Subcutaneous adipose tissue (tissue), 4 donors: ENCODE measurements at places on chromosomes 11 and 22. TPM values are rescaled to one million over a fixed set of nuclear protein-coding genes. Genes with fewer than 3 reads are reported as not detected.

The PGA5 gene
- 3.4 TPM for total RNA-seq

The BLID gene
- total RNA-seq, result 0.66 TPM

The RPS6KA4 gene
- 13.6 TPM for total RNA-seq

The OMP gene
- total RNA-seq, result not detected

The HEPACAM gene
- total RNA-seq, result 13.5 TPM

The HMOX1 gene
- total RNA-seq, result 27.3 TPM

The SLC16A8 gene
- total RNA-seq, result not detected

The OR10D3 gene
- not detected for total RNA-seq

The SLC1A2 gene
- total RNA-seq, result 0.65 TPM

The GAL3ST1 gene
- total RNA-seq, result not detected

The SERHL2 gene
- total RNA-seq, result 1.3 TPM

The GAL gene
- not detected for total RNA-seq

The CENPM gene
- total RNA-seq, result 2.4 TPM

The MMP11 gene
- total RNA-seq, result 2.2 TPM

The SLC22A6 gene
- not detected for total RNA-seq

The NRXN2 gene
- 0.16 TPM for total RNA-seq

The SMIM35 gene
- not detected for total RNA-seq

The HBB gene
- 125 TPM for total RNA-seq

The FIBP gene
- 56.6 TPM for total RNA-seq

The GRIK4 gene
- total RNA-seq, result 0.85 TPM

The GRM5 gene
- 0.44 TPM for total RNA-seq

The VSIG2 gene
- not detected for total RNA-seq

The PATE2 gene
- total RNA-seq, result not detected

The GLYATL1B gene
- total RNA-seq, result not detected

The SAA4 gene
- not detected for total RNA-seq

The AIFM3 gene
- total RNA-seq, result 1.5 TPM

The SYT8 gene
- not detected for total RNA-seq

The CHRDL2 gene
- total RNA-seq, result not detected

The YPEL1 gene
- total RNA-seq, result 3.1 TPM

The OR2AG1 gene
- not detected for total RNA-seq

The ART1 gene
- not detected for total RNA-seq

The RIBC2 gene
- total RNA-seq, result not detected

The TRIM6 gene
- 1.6 TPM for total RNA-seq

The LSP1 gene
- 34.4 TPM for total RNA-seq

The PRCP gene
- total RNA-seq, result 45.2 TPM

The OR6A2 gene
- 0.34 TPM for total RNA-seq

The SLC35C1 gene
- total RNA-seq, result 60.7 TPM

The C11orf65 gene
- total RNA-seq, result not detected

The ART5 gene
- not detected for total RNA-seq

The TTC28 gene
- 71.6 TPM for total RNA-seq

The C22orf31 gene
- total RNA-seq, result not detected

The NAALAD2 gene
- 17.4 TPM for total RNA-seq

The PANX3 gene
- total RNA-seq, result not detected

The GALNT18 gene
- 22.5 TPM for total RNA-seq

The CELSR1 gene
- 1.8 TPM for total RNA-seq

The LIF gene
- total RNA-seq, result 0.88 TPM

The CHRM4 gene
- not detected for total RNA-seq

The CCDC73 gene
- not detected for total RNA-seq

The TMEM179B gene
- total RNA-seq, result 37.7 TPM

The SULT4A1 gene
- 0.98 TPM for total RNA-seq

The CYTH4 gene
- 40.3 TPM for total RNA-seq

The FGF19 gene
- not detected for total RNA-seq

The RFPL1 gene
- total RNA-seq, result not detected

The DNHD1 gene
- total RNA-seq, result 12.9 TPM

The CDK2AP2 gene
- total RNA-seq, result 24.5 TPM

The OR51M1 gene
- total RNA-seq, result not detected

The HBD gene
- 4.4 TPM for total RNA-seq

The FXYD2 gene
- total RNA-seq, result 1.9 TPM

The DDI1 gene
- not detected for total RNA-seq

The CPT1B gene
- total RNA-seq, result 20.3 TPM
